ENCODE measurements at places on chromosomes 5 and 9.

DNA sequence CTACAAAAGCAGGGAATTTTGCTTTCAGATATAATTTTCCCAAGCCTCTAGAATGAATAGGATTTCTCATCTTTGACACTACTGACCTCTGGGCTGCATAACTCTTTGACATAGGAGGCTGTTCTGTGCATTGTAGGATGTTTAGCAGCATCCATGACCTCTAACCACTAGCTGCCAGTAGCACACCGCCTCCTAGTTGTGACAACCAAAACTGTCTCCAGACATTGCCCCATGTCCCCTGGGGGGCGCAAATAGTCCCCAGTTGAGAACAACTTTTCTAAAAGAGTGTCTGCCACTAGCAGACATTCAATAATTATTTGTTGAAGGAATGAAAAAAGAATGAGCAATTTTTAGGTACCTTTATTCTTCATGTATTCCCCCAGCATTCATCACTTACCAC, 51.8 kb downstream of the POU4F3 start:
- no peak for DNase-seq

GRCh38 chr5:137206030-137206715, 293.0 kb downstream of the SPOCK1 start:
- DNase-seq: no peak

GRCh38 chr9:134681061-134681661, 39.6 kb downstream of the COL5A1 start:
- no peak for DNase-seq

DNA sequence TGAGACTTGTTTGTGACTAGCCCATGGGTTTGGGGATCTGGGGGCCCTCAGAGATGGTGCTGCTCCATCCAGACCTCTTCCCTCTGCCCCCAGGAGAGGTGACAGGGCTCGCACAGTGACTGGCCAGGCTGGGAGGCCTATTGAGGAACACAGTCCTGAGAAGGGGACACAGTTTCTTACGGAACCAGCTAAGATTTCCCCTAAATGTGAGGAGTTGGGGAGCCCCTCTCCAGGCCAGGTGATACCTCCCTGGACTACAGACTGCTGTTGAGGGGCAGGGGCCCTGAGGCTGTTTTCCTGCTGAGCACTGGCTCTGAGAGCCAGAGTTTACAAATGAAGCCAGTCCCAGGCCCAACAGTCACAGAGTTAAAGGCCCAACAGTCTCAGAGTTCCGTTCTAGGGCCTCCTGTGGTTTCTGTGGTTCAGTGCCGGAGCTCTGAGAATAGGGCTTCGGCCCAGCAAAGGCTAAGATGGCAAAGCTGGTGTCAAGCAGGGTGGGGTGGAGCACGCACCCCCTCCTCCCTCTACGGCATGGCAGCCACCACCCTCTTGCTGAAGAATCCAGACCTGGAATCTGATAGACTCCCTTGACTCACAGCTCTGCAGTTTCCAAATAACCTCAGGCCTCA, 1.1 kb upstream of the SEMA4D start:
- peak; percentile 68 for DNase-seq

DNA sequence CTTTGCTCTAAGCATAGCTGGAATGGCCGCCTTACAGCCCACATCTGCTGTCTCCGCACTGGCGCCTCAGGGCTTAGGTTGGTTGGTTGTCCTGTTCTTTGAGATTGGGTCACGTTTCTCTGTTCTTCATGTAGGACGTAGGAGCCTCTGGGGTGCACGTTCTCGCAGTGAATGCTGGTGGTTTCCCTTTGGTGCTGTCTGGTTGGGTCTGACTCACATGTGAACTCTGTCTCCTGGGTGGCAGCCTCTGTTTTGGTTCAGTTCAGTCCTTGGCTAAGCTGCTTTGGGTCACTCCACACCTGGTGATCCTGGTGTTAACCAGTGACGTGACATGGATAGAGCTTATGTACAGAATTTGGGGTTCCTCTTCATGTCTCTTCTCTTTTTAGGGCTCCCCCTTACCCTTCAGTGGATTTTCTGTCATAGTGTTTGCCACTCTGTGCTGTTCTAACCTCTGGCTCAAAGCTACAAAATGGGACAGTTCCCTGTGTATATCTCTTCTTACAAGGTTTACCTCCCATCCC, 12.6 kb upstream of the LPCAT1 start:
- DNase-seq: peak; percentile 86

DNA sequence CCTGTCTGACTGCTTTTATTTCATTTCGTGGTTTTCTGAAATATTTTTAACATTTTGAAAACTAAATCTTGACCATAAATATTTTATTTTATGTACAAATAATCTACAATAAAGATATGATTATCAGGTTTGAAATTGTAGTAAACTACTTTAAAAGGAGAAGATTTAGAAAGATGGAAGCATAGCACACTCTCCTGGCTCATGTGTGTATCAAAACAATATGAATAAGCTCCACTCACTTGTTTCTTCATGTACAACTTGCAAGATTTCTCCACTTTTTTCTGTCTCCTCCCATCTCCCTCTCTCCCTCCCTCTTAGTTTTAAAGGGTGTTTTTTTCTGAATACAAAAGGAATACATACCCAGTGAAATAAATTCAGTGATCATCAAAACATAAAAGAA, 15.4 kb upstream of the VPS13A start:
- DNase-seq: no peak

DNA sequence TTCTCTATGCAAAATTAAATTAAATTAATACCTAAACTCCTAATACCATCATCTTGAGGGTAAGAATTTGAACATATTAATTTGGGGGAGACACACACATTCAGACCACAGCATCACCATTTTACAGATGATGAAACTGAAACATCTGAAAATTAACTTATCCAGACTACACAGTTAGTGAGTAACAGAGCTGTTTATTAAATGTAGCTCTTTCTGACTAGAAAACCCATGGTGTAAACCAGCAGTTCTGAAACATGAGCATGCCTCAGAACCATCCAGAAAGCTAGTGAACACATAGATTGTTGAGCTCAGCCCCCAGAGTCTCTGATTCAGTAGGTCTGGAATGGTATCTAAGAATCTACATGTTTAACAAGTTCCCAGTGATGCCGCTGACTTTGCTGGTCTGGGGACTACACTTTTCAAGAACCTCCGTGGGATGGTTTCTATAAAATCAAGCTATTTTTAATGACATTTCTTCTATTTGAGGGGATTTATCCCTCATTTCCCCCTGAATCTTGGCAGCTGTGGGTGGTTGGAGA, 113.5 kb downstream of the RORB start:
- no peak for DNase-seq

- no peak for DNase-seq
These were observed 250.3 kb upstream of the ZNF608 start for GRCh38 chr5:124996764-124997077.

DNA sequence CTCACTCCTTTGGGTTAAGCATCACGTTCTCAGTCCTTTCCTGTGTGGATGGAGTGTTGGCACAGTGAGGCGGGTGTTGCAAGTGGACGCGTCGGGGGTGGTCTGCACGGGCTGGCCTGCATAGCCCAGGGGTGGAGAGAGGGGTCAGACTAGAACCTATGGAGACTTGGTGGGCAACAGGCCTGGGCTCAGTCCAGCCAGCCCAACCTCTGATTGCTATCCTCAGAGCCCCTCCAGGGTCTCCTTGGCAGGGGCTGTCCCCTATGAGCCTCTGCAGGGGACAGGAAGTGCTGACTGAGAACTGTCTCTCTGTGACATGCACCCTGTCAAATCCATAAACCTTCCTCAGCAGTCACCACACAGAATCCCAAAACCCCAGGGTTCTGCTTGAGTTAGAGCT, 2.3 kb downstream of the DCANP1 start:
- no peak for DNase-seq

GRCh38 chr9:30301271-30301963, 2083.0 kb upstream of the ACO1 start:
- DNase-seq: no peak

DNA sequence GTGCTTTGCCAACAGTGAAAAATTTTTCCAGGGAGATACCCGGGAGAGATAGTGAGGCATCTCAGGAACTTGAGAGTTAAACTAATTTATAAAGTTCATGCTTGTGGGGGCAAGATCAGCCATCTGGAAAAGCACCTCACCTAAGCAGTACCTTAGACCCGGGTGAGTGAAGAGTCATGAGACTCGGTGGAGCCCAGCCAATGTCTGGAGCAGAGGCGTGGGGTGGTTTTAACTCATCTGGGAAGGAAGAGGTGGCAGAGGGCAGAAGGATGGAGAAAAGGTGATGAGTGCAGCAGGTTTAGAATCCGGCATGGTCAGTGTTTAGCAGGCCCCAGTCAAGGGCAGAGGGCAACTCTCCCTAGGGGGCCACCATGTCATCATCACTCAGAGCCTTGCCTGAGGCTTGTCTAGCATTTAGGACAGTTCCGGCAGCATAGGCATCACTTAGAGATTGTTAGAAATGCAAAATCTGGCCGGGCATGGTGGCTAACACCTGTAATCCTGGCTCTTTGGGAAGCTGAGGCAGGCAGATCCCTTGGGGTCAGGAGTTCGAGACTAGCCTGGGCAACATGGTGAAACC, 4.3 kb upstream of the RNF183 start:
- no peak for DNase-seq

DNA sequence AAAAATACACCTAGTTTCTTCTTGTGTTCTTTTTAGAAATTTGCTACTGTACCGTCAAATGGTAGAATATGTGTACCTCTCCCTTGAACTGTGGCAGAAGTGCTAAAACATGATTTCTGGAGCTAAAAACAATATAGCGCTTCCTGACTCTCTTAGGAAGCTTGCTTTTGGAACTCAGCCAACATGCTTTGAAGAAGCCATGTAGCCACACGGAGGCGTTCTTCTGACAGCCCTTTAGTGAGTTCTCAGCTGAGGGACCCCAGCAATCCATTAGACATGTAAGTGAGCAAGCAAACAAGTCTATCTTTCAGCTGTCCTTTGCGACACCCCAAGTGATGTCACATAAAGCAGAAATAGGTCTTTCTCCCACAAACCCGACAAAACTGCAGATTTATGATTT, 917.0 kb downstream of the CDH9 start:
- DNase-seq: no peak

- peak; percentile 54 for DNase-seq
These were observed at the start of gene CCDC69 for GRCh38 chr5:151223447-151224264. CCDC69 (minus strand) TSS chr5:151224092; CDS start chr5:151223970, 122 bp downstream.

GRCh38 chr9:4262735-4263141, 37.1 kb downstream of the GLIS3 start:
- DNase-seq: no peak

- no peak for DNase-seq
These were observed 23.3 kb upstream of the MGAT1 start for GRCh38 chr5:180825768-180826525.

DNA sequence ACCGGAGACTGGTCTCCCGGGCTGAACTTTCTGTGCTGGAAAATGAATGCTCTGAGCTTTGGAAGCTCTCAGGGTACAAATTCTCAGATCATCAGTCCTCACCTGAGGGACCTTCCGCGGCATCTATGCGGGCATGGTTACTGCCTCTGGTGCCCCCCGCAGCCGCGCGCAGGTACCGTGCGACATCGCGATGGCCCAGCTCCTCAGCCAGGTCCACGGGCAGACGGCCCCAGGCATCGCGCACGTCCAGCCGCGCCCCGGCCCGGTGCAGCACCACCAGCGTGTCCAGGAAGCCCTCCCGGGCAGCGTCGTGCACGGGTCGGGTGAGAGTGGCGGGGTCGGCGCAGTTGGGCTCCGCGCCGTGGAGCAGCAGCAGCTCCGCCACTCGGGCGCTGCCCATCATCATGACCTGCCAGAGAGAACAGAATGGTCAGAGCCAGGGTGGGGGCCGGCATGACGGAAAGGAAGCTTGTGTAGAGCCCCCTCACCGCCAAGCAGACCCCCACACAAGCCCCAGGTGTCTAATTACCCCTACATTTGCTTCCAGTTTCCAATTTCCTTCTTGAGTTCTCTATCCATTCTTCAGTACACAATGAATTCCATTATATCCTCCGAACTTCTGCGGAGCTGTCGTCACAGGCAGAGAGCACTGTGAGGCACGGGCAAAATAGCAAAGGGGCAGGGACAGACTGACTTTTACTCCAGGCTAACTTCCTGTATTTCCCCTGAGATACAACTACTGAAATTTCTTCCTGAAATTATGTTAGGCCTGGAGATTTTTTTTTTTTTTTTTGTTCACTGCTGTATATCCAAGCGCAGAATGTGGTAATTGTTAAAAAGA, 23.2 kb downstream of the CDKN2A start:
- no peak for DNase-seq

DNA sequence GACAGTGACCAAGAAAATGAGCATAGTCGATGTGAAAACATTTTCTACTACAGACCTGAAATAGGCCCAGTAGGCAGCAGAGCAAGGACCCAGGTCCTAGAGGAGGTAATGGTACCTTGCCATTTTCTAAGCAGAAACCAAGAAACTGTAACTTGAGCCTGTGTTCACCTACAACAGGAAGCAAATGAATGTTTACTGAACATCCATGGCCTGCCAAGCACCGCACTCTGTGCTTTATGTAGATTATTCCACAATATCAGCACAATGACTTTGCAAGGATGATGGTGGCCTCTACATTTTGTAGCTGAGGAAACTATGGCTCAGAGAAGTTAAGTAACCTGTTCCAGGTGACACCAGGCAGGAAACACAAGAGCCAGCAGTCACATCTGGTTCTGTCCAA, 215.3 kb downstream of the SPOCK1 start:
- no peak for DNase-seq

DNA sequence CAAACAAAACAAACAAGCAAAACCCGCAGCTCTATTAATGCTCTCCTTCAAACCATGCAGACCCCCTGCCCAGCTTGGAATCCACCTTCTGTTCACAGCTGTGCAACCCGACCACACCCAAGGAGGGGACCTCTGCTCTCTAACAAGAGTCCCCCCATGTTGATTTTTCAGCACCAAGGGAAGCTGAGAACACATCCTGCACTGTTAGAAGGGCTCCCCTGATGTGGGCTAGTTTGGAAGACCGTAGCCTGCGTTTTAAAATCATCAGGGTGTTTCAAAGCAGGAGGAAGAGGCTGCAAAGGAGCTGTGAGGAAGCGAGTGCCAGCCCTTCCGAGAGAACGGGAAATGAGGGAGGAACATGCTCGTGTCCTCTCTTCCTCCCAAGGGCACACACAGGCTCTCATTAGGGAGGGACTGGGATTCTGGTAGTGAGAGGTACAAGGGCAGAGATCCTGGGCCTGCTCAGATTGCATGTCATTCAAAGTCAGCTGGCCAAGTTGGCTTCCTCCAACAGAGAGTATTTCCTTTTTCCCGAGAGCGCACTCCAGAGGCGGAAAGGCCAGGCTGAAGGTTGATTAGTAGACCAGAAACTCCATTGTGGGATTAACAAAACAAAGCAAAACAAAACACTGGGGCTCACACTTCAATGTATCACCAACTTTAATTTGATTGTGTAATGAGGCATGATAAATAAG, 185.9 kb downstream of the SEMA6A start:
- DNase-seq: no peak

DNA sequence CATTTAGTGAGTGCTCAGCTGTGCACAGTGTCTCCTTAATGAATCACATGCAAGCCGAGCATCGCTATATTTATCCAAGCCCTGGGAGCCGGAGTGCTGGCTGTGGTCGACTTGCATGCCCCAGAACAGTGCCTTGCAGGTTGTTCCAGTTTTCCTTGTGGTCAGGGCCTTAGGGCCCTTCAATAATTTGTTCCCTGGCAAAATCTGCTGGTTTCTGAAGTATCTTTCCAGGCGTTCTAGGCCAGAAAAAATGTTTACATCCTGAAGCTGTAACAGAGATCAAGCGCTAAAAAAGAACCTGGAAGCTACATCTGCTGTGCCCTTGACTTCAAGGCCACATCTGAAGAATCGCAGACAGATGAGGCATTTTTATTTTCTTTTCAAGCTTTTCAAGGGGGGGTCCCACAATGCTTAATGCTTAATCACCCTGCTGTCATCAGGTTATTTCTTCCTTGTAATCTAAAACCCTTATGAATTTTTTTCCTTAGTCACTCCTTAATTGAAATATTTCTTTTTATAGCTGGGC, 105.8 kb downstream of the DOCK2 start:
- DNase-seq: no peak

GRCh38 chr9:112097712-112098688, 77.1 kb downstream of the SUSD1 start:
- peak; percentile 73 for DNase-seq

All from CD4-positive, alpha-beta T cell treated with Interleukin-4 for 4 hours (primary cell).